CD4-positive, alpha-beta T cell treated with Interleukin-4 for 4 hours (primary cell): ENCODE measurements at places on chromosomes 5 and 9.

GRCh38 chr5:74275171-74275992 is 365.1 kb downstream of the ENC1 start:
- no peak for DNase-seq

GRCh38 chr9:89878687-89879086 is 273.9 kb downstream of the GADD45G start:
- no peak for DNase-seq

DNA sequence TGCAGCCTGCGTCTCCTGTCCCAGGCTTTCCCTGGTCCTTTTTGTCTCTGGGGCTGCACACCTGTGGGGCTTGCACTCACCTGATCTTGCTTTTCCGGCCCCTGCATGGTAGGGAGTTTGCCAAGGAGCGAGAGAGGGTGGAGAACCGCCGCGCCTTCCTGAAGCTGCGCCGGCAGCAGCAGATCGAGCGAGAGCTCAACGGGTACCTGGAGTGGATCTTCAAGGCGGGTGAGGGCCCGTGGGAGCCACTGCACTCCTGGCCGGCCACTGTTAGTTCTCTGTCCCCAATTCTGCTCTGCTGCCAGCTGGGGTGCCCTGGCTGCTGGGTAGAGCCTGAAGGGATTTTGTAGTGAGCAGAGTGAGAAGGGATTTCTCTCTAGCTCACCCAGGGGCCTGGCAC is 78.0 kb downstream of the CACNA1B start:
- no peak for DNase-seq

DNA sequence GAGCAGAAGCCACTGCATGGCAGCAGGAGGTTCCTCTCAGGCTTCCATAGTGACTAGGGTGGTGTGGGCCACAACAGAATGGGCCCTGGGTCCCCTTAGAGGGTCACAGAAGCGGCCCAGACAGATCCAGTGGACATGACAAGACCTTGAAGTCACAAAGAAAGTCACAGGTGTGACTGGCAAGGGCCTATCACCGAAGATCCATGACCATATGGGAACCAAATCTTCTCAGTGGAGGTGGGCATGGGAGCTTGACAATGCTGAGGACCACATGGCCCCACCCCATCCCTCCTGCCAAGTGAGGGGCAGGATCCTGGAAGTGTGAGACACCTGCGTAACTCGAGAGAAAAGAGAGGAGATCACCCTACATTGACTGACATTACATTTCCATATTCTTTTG is 332.4 kb downstream of the MSX2 start:
- DNase-seq = no peak

- DNase-seq = no peak
These were observed 28.5 kb upstream of the NKD2 start for GRCh38 chr5:980001-980588.

DNA sequence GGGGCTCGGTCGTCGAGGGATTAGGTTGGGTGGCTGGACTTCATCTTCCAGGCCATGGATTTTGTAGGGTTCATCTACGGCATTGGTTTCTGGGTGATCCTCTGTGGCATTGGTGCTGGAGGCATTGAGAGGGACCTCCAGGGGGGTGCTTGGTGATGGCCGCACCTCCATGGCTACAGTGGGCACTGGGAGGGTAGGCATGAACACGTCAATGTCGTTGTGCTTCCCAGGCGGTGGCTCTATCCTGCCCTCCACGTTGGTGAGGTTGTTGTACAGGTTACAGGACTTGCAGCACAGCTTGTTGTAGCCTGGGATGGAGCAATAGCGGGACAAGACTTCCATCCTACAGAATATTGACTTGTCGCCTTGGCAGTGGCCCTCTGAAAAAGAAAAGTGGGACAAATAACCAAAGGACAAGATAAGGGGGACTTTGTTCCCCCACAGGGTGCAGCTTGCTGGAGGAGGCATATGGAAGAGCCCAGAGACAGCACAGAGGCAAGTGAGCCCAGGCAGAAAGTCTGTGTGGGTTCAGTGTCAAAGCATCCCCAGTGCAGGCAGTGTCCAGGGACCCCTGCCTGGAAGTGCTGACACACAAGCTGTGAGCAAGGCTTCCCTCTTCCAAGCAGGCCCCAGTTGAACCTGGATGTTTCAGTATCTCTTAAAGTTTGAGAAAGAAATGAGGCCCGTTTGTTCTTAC is 53.9 kb downstream of the ZNF354C start:
- DNase-seq = no peak

DNA sequence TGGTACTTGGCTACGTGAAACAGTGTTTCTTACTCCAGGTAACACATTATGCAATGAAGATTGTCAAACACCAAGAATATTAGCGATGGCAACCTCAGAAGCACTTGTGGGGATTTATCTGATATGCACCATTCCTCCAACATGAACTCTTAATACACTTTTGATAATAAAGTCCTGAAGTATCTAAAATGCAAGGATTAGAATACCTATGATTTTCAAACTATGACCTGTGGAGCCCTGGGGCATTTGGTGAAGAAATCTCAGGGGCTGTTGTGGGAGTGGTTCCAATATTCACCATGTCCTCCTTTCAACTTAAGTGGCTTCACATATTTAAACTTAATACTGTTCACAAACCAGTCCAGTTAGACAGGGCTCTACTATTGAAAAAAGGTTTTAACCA is 214.6 kb upstream of the POU5F2 start:
- DNase-seq = no peak

DNA sequence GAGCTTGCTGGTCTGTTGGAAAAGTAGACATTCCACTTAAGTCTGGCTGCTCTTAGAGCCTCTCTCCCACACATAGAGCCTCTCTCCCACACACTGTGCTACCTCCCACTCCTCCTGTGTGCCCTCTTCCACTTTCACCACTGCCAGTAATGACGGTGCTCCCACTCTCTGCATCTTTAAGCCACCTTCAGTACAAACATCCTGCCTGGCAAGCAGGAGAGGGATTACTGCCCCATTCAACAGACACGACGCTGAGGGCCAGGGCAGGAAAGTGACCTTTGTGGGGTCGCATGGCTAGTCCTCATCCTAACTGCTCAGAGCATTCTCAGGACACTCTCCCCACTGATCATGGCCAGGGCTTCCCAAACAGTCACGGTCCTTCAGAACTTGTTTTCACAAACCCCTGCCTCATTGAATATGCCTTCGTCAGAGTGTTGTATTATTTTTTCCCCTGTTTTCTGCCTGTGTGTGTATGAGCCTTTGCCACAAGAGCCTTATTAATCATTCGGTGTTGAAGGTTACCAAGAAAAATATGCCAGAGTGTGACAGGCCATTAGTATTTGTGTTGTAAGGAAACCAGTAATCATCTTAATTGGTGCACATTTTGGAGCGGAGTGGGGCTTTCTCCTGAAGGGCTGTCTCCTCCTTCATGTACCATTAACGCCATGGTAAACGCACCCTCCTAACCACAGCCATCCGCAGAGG is 87.1 kb upstream of the SAP30L start:
- no peak for DNase-seq

GRCh38 chr9:134987376-134987775 is 69.7 kb upstream of the FCN1 start:
- no peak for DNase-seq

GRCh38 chr5:175385691-175386362 is 58.2 kb downstream of the DRD1 start:
- no peak for DNase-seq

GRCh38 chr5:103582364-103582763 is 19.8 kb upstream of the NUDT12 start:
- DNase-seq = no peak

- DNase-seq = no peak
These were observed 2202.2 kb upstream of the C9orf72 start for GRCh38 chr9:29775491-29775890.

DNA sequence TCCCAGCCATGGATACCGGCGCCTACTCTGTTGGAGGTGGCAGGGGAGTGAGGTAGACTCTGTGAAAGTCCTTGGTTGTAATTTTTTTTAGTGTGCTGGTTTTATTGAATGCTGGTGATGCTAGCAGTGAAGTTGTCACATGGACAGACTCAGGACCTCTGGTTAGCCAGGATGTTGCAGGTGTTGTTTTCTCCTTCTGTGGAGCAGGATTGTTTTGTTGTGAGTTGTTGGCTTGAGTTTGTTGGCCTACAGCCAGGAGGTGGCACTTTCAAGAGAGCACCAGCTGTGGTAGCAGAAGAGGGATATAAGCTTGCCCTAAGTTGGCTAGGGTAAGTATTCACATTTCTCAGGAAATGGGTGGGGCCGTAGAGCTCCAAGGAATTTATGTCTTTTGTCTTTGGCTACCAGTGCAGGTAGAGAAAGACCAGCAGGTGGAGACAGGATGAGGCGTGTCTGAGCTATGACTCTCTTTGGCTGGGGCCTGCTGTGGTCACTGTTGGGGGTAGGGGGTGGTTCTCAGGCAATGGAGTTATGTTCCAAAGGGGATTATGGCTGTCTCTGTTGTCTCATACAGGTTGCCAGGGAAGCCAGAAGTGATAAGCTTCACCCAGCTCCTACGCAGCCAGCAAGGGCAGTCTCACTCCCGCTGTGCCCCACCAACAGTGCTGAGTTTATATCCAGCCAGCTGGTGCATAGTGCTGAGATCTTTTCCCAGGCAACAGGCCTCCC is 248.7 kb downstream of the TAF11L14 start:
- no peak for DNase-seq
